Mesenchymal stem cell (in vitro differentiated cells and primary cell): ENCODE measurements at places on chromosomes 1 and 21.

DNA sequence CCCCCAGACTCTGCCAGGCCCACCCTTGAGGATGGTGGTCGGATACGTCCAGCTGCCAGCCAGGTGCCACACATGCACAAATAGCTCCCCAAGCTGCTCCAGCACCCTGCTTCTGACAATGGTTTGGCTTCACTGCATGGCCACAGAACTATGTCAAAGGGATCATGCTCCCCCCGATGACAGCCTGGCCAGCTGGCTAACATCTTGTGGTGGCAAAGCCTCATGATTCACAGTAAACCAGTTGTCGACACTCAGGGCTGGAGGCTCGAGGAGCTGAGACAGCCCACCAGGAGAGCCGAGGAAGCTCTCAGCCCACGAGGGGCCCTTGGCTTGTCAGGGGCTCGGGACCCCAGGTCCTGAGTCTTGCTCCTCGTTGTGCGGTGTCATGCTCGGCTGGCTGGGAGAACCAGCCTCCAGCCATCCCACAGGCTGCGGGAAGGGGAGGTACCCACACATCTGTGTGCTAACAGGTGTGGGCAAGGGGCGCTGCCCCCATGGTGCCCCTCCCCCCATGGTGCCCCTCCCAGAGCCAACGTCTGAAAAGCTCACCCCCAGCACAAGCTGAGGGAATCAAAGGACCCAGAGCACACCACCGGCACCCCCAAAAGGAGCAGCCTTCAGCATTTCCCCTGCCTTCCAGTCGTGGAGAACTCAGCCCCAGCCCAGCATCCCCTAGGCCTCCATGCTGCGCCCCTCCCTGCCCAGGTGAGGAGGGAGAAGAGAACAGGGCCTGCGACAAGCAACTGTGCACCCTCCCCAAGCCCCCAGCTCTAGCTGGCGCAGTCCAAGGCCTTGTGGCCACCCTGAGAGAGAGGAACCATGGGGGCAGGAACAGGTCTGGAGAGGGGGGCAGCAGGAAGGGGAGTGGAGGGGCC, 41.2 kb downstream of the KIF21B start:
- no peaks in the 10 kb centered on the region for H3K36me3 ChIP-seq
- no peak overlapping the region for H3K4me3 ChIP-seq
- H3K27ac ChIP-seq: no peak overlapping the region
- H3K27me3 ChIP-seq: no peaks in the 10 kb centered on the region

- no peaks in the 10 kb centered on the region for H3K27me3 ChIP-seq
- no peak overlapping the region for H3K4me3 ChIP-seq
- no peak for DNase-seq
- H3K27ac ChIP-seq: peak overlapping the region; percentile 51
- H3K4me1 ChIP-seq: peaks cover 5% of the 10 kb centered on the region
These were observed 58.6 kb downstream of the IL23R start for GRCh38 chr1:67224856-67225255.

- no peak for DNase-seq
- no peak overlapping the region for H3K4me3 ChIP-seq
- no peaks in the 10 kb centered on the region for H3K27me3 ChIP-seq
- no peak overlapping the region for H3K27ac ChIP-seq
- no peaks in the 10 kb centered on the region for H3K4me1 ChIP-seq
- H3K36me3 ChIP-seq: no peaks in the 10 kb centered on the region
These were observed 34.2 kb downstream of the OR6Y1 start for GRCh38 chr1:158520021-158520420.

- no peak overlapping the region for H3K27ac ChIP-seq
- H3K4me3 ChIP-seq: no peak overlapping the region
- no peaks in the 10 kb centered on the region for H3K27me3 ChIP-seq
- no peaks in the 10 kb centered on the region for H3K36me3 ChIP-seq
These were observed 58.0 kb downstream of the HIVEP3 start for GRCh38 chr1:41860771-41861170.

- no peaks in the 10 kb centered on the region for H3K36me3 ChIP-seq
- H3K4me1 ChIP-seq: peaks cover 25% of the 10 kb centered on the region
- H3K27ac ChIP-seq: no peak overlapping the region
- no peak for DNase-seq
These were observed 10.6 kb downstream of the TNFRSF1B start for GRCh38 chr1:12177156-12177998.

GRCh38 chr1:94276988-94277434, 39.6 kb upstream of the ARHGAP29 start:
- H3K4me1 ChIP-seq: no peaks in the 10 kb centered on the region
- no peaks in the 10 kb centered on the region for H3K27me3 ChIP-seq
- no peak overlapping the region for H3K4me3 ChIP-seq
- no peak for DNase-seq
- no peak overlapping the region for H3K27ac ChIP-seq

- DNase-seq: peak; percentile 76
- H3K36me3 ChIP-seq: no peaks in the 10 kb centered on the region
- H3K27me3 ChIP-seq: no peaks in the 10 kb centered on the region
- H3K27ac ChIP-seq: peak overlapping the region; percentile 43
- no peak overlapping the region for H3K4me3 ChIP-seq
- peaks cover 5% of the 10 kb centered on the region for H3K4me1 ChIP-seq
These were observed 88.3 kb upstream of the NGF start for GRCh38 chr1:115426231-115426771.

DNA sequence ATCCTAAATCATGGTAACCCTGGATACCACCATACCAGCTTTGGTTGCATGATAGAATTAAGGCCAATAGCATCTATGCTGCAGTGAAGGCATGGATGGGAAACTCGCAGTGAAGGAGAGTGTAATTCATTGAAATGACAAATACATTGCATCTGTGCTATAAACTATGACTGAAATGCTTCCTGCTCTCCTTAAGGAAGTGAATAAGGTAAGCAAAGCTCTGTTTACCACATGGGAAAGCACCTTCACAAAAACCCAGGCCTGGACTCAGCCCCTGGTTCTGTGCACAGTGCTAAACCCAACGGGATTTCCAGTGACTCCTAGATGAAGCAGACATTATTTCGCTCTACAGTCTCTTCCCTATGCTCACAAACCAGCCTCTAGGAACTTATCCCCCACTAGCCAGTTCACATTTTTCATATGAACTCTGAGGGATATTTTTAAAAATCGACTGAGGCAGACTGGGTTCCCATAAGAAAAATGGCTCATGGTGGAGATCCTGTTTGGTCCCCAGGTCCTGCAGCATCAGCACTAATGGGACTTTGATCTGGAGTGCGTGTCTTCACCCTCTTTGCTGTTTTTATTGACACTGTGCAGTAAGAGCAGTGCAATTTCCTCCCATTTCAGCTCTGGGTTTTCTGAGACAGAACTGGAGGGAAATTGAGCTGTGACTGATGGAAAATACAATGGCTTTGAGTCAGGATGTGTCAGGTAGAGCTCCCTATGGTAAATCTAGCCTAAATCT, 362.7 kb downstream of the SIPA1L2 start:
- no peaks in the 10 kb centered on the region for H3K36me3 ChIP-seq
- H3K27ac ChIP-seq: no peak overlapping the region
- peaks cover 5% of the 10 kb centered on the region for H3K27me3 ChIP-seq
- H3K4me3 ChIP-seq: no peak overlapping the region
- DNase-seq: no peak

DNA sequence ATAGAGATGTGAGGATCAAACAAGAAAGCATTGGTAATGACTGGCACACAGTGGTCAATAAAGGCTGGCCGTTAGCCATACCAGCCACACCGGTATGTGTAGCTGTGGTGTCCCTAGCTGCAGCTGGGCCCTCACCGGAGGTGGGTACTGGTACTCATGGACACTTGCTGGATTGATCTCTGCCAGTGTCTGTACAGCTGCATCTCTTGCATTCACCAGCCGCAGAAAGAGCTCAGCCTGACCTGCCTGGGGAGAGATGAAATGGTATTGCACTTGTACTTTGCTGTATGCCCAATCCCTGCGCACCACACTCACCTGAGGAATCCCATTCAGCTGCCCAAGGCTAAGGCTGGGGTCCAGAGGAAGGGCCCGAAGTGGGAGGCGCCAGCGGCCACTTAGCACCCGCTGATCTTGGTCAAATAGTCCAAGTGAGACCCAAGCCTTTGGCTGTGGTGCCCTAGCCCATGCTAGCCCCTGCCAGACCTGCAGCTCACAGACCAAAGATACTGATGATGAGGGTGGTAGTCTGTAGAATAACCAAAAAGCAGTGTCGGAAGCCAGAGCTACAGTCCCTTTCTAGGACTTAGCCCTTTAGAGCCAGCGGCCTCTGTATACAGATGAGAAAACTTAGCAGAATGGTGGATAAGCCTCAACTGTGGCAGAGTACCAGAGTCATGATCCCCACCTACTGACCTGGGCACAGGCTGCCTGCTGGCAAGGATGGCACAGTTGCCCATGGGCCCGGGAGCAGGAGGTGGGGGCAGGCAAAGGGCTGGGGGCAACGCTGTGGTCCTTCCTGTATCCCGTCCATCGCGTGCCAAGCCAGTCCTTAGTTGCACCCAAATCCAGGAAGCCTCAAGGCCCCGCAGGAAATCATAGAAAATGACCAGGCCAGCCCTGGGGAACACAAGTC, 3.0 kb downstream of the CCDC17 start:
- H3K27ac ChIP-seq: no peak overlapping the region
- H3K4me3 ChIP-seq: no peak overlapping the region
- H3K27me3 ChIP-seq: no peaks in the 10 kb centered on the region

DNA sequence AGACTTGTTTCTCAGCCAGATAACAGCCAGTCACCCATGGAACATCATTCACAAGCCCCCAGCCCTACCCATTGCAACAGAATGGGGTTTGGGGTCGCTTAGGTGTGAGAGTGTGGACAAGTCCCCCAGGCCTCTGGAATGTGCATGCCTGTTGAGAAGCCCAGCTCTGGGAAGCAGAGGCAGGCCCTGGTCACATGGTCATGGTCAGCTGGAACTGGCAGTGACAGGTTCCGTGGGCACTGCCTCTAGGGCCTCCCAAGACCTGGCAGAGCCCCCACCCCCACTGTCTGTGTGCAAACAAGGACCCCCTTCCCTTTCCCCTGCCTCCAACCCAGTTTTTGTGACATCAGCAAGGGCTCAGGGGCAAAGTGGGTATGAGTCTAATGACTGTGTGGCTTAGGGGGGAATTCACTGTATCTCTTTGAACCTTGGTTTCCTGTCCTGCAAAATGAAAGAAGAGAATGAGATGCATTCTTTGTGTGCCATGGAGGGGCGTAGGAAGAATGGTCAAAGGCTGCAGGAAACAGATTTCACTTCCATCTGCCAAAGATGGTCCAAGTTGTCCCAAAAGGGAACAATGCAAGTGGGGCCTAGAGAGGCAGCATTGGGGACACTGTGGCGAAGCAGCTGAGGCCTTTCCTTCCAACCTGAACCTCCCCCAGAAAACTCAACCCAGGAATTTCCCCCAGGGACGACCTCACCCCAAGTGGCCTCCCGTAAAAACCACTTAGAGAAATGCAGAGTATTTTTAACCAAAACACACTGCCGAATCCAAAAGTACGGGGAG, 34.7 kb upstream of the SELENON start:
- no peak for DNase-seq
- no peak overlapping the region for H3K4me3 ChIP-seq
- no peak overlapping the region for H3K27ac ChIP-seq
- H3K4me1 ChIP-seq: peaks cover 7% of the 10 kb centered on the region

DNA sequence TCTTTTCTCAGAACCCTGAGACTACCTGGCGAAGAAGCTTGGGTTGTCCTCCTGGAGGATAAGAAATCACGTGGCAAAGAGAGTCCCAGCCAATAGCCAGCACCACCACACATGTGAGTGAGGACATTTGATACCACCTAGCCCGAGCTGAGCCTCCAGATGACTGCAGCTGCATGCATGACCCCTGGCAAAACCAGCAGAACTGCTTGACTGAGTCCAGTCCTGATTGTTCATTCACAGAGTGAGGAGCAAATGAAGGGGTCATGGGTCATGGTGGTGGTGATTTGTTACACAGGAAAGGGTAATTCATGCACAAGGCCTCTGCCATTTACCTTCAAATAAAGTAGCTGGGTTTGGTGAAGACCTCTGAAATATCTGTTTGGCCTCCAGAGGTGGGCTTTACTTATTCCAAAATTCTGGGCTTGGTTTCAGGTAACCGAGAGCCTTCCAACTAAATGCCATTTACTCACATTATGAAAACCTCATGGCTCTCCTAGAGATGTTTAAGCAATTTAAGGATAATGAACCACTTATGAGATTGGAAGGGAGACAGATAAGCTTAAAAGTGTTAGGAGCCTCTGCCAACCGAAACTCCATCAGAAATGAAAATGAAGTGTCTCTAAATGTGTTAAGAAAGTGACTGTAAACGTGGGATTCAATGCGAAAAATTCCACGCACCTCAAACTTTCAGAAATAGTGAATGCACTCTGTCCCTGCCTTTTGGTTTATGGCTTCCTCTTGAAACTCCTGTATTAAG, 163.3 kb downstream of the SLC35F3 start:
- no peak overlapping the region for H3K27ac ChIP-seq
- H3K27me3 ChIP-seq: no peaks in the 10 kb centered on the region
- no peaks in the 10 kb centered on the region for H3K36me3 ChIP-seq
- no peak for DNase-seq

DNA sequence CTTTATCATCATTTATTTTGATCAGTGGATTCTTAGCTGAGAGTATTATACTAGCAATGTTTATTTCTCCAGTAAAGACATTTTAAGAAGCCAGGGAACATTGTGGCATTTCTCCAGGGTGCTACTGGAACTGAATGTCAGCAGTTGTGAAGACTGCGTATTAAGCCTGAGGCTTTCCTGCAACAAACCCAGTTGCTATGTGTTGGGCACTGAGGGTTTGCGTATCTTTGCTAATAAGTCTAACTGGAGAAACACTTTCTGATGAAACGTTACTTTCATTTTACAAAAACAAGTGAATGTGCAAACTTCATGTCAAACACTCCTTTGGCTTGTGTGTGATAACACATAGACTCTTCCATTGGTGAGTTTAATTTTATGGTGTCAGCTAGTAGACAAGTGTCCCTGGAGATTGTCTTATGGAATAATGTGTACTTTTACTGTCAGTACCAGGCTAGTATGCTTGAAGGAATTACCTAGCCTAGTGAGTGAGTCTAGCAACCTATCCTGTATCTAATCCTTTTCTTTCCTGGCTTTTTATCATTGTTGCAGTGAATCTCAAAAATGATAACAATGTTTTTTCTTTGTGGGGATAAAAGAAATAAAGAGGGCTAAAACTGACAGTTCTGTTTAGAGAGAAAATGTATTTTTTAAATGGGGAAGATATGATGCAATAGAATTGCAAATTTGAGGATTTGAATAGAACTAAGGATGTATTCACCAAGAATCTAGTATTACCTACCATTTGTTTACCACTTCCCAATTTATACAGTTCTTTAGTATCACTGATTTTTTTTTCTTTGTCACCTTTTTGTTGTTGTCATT, 70.1 kb downstream of the MTR start:
- H3K27me3 ChIP-seq: no peaks in the 10 kb centered on the region
- no peak overlapping the region for H3K27ac ChIP-seq
- DNase-seq: no peak
- H3K4me3 ChIP-seq: no peak overlapping the region
- peaks cover 5% of the 10 kb centered on the region for H3K4me1 ChIP-seq
- H3K36me3 ChIP-seq: no peaks in the 10 kb centered on the region

- no peak overlapping the region for H3K27ac ChIP-seq
- H3K36me3 ChIP-seq: peaks cover 47% of the 10 kb centered on the region
- no peaks in the 10 kb centered on the region for H3K27me3 ChIP-seq
- H3K4me1 ChIP-seq: peaks cover 62% of the 10 kb centered on the region
These were observed 16.5 kb downstream of the PDXK start for GRCh38 chr21:43735236-43736091.
